ENCODE measurements at places on chromosomes 4 and X.
A peak's percentile ranks its signal among the peaks of the same experiment; 100 is the strongest.

- no peak overlapping the region for H3K27ac ChIP-seq
- H3K36me3 ChIP-seq = no peaks in the 10 kb centered on the region
- H3K27me3 ChIP-seq = no peaks in the 10 kb centered on the region
Observed at GRCh38 chr4:2011583-2011982, 2.8 kb upstream of the NELFA start.

- no peak overlapping the region for H3K4me3 ChIP-seq
- DNase-seq = no peak
- no peak overlapping the region for H3K27ac ChIP-seq
- H3K4me1 ChIP-seq = peaks cover 7% of the 10 kb centered on the region
- no peaks in the 10 kb centered on the region for H3K36me3 ChIP-seq
Observed at GRCh38 chr4:110164856-110165255, 33.6 kb downstream of the ELOVL6 start.

- peaks cover 12% of the 10 kb centered on the region for H3K27me3 ChIP-seq
- H3K27ac ChIP-seq = no peak overlapping the region
- no peaks in the 10 kb centered on the region for H3K36me3 ChIP-seq
- no peak overlapping the region for H3K4me3 ChIP-seq
- DNase-seq = peak; percentile 46
- H3K4me1 ChIP-seq = no peaks in the 10 kb centered on the region
Observed at GRCh38 chr4:153785910-153786721, 2.8 kb downstream of the SFRP2 start.

- no peaks in the 10 kb centered on the region for H3K27me3 ChIP-seq
- DNase-seq = no peak
- no peak overlapping the region for H3K27ac ChIP-seq
- no peaks in the 10 kb centered on the region for H3K4me1 ChIP-seq
- no peaks in the 10 kb centered on the region for H3K36me3 ChIP-seq
Observed at GRCh38 chr4:27187786-27188185, 327.1 kb downstream of the STIM2 start.

GRCh38 chrX:42946544-42947194 is 168.7 kb upstream of the PPP1R2C start:
- H3K4me1 ChIP-seq = no peaks in the 10 kb centered on the region
- H3K27me3 ChIP-seq = no peaks in the 10 kb centered on the region
- no peak for DNase-seq
- no peak overlapping the region for H3K4me3 ChIP-seq
- no peak overlapping the region for H3K27ac ChIP-seq

DNA sequence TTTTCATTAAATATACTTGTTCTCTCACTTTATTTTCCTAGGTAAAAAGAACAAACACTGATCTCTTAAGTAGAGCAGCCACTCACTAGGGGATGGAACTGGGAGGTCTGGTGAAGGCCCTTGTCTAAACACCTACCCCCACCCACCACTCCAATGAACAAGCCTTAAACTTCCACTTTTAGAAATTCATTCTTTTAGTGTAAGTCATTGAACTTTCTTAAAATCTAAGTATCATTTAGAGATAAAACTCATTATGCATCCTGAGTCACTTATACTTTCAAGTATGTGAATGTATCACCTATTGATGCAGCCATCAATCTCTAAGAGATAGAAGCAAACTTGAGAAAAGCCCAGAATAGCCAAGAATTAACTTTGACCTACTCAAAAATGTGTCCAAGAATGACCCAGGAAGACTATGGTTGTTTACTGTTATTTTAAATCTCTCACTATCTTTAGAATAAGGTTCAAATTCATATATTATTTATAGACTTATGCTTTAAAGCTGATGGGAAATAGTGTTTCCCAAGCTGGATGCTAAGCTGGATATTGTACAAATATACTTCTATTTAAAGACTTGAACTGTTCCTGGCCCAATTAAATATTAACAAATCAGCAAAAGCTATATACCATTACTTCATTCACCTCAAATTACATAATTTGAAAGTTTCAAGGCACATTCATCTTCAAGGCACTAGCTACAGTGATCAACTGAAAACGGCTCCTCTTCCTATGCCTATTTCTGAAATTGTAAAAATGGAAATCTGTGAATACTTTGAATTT is 49.5 kb downstream of the CAMK2D start:
- H3K36me3 ChIP-seq = no peaks in the 10 kb centered on the region
- no peak overlapping the region for H3K27ac ChIP-seq
- H3K4me3 ChIP-seq = no peak overlapping the region
- H3K4me1 ChIP-seq = no peaks in the 10 kb centered on the region
- no peak for DNase-seq

DNA sequence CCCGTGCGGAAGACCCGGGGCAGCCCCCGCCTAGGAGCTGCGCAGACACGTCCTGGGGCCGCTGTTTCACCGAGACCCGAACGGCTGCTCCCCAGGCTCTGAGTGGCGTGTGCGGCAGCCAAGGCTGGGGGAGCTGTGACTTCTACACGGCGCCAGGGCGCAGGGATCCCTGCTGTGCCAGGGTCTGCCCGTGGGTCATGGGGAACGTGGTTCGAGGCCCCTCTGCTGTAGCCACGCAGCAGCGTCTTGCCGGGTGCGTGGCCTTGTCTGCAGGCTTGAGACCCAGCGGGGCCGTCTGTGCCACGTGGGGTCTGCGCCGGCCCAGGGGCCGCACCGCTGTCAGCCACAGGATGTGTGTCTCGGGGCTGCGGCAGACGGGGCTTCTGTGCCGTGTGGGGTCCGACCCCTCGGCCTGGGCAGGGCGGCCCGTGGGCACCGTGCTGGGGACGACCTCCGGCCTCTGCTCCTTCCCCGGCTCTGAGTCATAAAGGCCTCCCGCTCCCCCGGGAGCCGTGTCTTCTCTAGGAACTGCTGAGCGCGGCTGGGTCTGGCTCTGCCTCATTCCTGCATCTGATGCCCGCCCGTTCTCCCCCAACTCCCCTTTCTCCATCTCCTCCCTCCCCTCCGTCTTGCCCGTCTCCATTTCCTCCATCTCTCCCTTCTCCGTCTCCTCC is 12.7 kb upstream of the GTPBP6 start:
- H3K4me1 ChIP-seq = no peaks in the 10 kb centered on the region
- H3K4me3 ChIP-seq = no peak overlapping the region
- no peaks in the 10 kb centered on the region for H3K27me3 ChIP-seq
- peak; percentile 76 for DNase-seq
- no peak overlapping the region for H3K27ac ChIP-seq

GRCh38 chr4:8599657-8600056 is 7.1 kb downstream of the CPZ start:
- H3K4me3 ChIP-seq = no peak overlapping the region
- no peak for DNase-seq
- no peaks in the 10 kb centered on the region for H3K4me1 ChIP-seq
- H3K27me3 ChIP-seq = no peaks in the 10 kb centered on the region

DNA sequence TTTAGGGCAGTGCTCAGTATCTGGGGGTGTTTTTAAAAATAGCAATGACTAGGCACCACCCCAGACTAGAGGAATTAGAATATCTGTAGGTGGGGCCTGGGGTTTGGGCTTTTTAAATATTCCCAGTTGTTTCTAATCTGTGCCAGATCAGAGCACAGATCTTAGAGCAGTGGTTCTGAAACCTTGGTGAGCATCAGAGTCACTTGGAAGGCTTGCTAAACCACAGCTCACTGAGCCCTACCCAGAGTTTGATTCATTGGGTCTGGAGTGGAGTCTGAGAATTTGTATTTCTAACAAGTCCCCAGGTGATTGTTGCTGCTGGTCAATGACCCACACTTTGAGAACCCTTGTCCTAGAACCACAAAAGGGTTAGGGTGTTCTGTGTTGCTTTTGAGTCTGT is 16.7 kb downstream of the HADH start:
- no peak for DNase-seq
- H3K4me3 ChIP-seq = peak overlapping the region; percentile 25
- H3K27me3 ChIP-seq = no peaks in the 10 kb centered on the region

- H3K27me3 ChIP-seq = no peaks in the 10 kb centered on the region
- H3K4me1 ChIP-seq = peaks cover 6% of the 10 kb centered on the region
- no peaks in the 10 kb centered on the region for H3K36me3 ChIP-seq
- no peak for DNase-seq
Observed at GRCh38 chrX:10031746-10032145, 64.6 kb downstream of the CLDN34 start.

DNA sequence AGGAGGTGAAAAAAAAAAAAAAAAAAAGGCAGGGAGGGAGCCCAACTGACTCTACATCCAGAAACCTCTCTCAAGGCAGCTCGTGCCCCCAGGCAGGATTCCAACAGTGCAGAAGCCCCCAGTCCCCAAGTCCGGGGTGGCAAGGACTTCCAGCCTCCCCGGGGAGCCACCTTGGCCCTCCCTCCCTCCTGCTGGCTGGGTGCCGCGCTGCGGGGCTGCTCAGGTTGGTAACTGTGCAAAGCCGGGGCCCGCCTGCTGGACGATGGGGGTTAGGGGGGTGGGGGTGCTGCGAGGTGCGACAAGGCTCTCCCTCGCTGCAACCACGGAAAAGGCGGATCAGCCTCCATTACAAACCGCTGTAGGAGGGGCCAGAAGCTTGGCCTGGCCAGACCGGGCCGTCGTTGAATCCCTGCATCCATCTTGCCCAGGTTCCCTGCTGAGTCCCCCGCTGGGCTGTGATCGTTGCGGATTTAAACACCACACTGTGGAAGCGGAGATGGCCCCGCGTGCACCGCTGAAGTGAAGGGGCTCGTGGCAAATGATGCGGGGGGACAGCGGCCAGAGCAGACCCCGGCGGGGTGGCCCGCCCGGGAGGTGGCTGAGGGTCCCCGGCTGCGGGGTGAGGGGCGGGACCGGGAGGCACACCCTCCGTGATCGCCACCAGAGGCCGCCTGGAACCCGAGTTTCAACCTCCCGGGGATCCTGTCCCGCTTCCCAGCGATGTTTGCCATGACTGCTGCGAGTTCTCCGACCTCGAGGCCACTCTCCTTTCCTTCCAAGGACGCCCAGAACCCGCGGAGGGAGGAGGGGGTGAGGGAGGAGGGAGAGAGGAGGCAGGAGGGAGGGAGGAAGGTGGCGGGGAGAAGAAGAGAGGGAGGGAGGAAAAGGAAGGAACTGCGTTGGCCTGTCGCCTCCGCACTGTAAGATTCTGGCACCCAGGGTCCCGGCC is 58.0 kb upstream of the DDX3X start:
- peak overlapping the region; percentile 54 for H3K4me3 ChIP-seq
- H3K36me3 ChIP-seq = no peaks in the 10 kb centered on the region
- no peaks in the 10 kb centered on the region for H3K27me3 ChIP-seq

DNA sequence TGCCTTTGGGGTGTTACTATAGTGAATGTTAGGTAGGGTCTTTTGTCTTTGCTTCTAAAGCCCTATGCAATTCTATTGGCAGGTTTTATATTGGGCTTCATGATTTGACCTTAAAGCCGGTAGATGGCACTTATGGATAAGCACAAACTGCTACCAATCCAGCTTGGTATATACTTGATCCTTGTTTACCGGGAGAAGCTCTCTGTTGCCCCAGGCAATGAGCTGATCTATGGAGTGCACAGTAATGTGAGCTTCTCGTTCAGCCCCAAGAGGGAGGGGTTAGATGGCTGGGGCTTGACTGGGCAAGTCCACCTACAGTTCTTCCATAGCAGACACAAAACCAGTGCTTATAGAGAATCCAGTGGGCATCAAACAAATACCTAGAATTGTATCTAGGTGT is 287.2 kb upstream of the CT83 start:
- no peak overlapping the region for H3K4me3 ChIP-seq
- no peak overlapping the region for H3K27ac ChIP-seq
- H3K4me1 ChIP-seq = no peaks in the 10 kb centered on the region
- no peaks in the 10 kb centered on the region for H3K36me3 ChIP-seq

GRCh38 chr4:112848911-112849310 is 200.5 kb upstream of the ANK2 start:
- no peak overlapping the region for H3K4me3 ChIP-seq
- DNase-seq = peak; percentile 1
- no peaks in the 10 kb centered on the region for H3K4me1 ChIP-seq
- H3K27me3 ChIP-seq = no peaks in the 10 kb centered on the region
- H3K36me3 ChIP-seq = no peaks in the 10 kb centered on the region

GRCh38 chr4:7843831-7844593 is 95.6 kb downstream of the AFAP1 start:
- H3K4me1 ChIP-seq = no peaks in the 10 kb centered on the region
- no peaks in the 10 kb centered on the region for H3K36me3 ChIP-seq
- H3K27me3 ChIP-seq = no peaks in the 10 kb centered on the region
- DNase-seq = no peak
- no peak overlapping the region for H3K27ac ChIP-seq

- no peaks in the 10 kb centered on the region for H3K4me1 ChIP-seq
- no peaks in the 10 kb centered on the region for H3K36me3 ChIP-seq
Observed at GRCh38 chr4:52932591-52933470, 70.7 kb downstream of the RASL11B start.

DNA sequence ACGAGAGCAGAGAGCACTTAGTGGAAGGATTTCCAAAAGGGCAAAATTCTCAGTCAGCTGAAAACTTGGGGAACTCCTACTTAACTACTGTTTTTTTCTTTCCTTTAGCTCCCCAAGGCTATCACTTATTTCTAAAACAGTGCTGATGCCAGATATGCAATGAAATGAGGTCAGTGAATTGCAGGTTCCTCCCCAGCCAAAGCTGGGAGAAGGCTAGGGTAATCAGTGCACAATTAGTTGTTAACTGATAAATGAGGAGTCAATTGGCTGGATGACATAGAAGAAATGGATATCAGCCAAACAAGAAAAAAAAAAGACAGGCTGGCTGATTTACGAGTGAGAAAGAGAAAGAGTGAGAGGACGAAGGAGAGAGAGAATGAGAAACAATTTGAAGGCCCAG is 195.6 kb downstream of the GPC3 start:
- H3K4me1 ChIP-seq = no peaks in the 10 kb centered on the region
- H3K27me3 ChIP-seq = peaks cover 2% of the 10 kb centered on the region
- H3K36me3 ChIP-seq = no peaks in the 10 kb centered on the region
- DNase-seq = no peak

GRCh38 chr4:179664430-179665027 is 2222.3 kb upstream of the AGA start:
- no peak for DNase-seq
- no peaks in the 10 kb centered on the region for H3K27me3 ChIP-seq
- H3K36me3 ChIP-seq = no peaks in the 10 kb centered on the region
- H3K4me3 ChIP-seq = no peak overlapping the region

DNA sequence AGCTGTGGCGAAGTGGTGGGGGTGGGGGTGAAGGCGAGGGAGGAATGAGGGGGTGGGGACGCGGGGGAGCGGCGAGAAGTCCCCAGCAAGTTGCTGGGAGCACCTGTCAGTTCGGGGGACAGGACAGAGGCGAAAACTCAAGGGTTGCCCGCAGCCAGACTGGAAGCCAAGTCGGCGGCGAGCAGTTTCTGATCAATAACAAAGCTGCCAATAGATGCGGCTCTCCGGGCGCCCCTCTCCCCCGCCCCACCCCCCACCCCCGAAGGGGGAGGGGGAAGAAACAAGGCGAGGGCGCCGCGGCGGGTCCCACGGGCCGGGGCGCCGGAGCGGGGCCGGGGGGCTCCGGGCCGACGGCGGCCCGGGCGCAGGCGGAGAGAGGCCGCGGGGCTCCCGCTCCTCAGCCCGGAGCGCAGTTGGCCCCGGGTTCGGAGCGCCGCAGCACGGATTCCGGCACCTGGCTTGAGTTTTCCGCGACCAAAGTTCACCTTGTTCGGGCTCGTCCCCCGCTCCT is 379 bp downstream of the PDGFC start:
- H3K36me3 ChIP-seq = no peaks in the 10 kb centered on the region
- peak overlapping the region; percentile 92 for H3K4me3 ChIP-seq
- peak overlapping the region; percentile 68 for H3K27ac ChIP-seq

GRCh38 chr4:118085700-118086099 is 51.4 kb downstream of the NDST3 start:
- no peaks in the 10 kb centered on the region for H3K4me1 ChIP-seq
- no peak for DNase-seq
- H3K27ac ChIP-seq = no peak overlapping the region
- H3K36me3 ChIP-seq = no peaks in the 10 kb centered on the region

GRCh38 chrX:110703641-110704040 is 92.0 kb downstream of the CHRDL1 start:
- H3K36me3 ChIP-seq = no peaks in the 10 kb centered on the region
- H3K27ac ChIP-seq = no peak overlapping the region

GRCh38 chrX:44143061-44143602 is 169.9 kb upstream of the NDP start:
- H3K36me3 ChIP-seq = no peaks in the 10 kb centered on the region
- H3K4me3 ChIP-seq = no peak overlapping the region
- peaks cover 5% of the 10 kb centered on the region for H3K27me3 ChIP-seq
- H3K4me1 ChIP-seq = no peaks in the 10 kb centered on the region
- H3K27ac ChIP-seq = no peak overlapping the region
